LNCaP clone FGC (cell line): ENCODE measurements at places on chromosomes 7 and 10.

DNA sequence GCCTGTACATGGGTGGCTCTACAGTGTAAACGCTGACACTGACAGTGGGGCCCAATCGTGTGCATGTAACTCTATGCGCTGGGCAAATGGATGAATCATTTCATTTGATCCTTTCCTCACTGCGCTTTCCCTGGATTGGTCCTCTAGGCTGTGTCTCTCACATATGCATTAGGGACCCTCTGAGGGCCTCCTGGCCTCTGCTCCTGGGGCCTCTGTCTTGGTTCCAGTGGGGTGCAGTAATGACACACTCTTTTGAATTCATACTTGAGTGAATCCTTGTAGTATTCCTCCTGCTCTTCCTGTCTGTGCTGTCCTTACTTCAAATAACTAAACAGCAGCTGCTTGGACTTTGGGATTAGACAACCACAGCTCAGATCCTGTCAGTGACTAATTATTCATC is 176.5 kb upstream of the ADO start:
- DNase-seq, result no peak

- no peak for DNase-seq
Observed at GRCh38 chr10:12502526-12503274, 153.4 kb downstream of the CAMK1D start.

DNA sequence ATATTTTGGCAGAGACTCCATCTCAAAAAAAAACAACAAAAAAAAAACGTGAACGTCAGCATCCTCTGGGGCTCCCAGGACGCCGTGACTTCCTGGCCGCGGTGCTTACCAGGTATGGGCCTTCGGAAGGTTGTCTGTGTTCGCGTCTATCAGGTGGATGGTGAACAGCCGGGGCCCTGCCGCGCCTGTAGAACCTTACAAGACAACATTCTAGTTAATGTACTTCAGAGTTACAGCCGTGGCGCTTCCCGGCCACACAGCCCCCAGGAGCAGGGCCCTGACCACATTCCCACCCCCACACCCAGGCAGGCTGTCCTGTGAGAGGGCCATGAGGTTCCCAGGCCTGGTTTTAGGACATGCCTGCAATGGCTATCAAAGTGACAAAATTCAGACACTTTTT is 111.0 kb downstream of the SMURF1 start:
- no peak for DNase-seq

DNA sequence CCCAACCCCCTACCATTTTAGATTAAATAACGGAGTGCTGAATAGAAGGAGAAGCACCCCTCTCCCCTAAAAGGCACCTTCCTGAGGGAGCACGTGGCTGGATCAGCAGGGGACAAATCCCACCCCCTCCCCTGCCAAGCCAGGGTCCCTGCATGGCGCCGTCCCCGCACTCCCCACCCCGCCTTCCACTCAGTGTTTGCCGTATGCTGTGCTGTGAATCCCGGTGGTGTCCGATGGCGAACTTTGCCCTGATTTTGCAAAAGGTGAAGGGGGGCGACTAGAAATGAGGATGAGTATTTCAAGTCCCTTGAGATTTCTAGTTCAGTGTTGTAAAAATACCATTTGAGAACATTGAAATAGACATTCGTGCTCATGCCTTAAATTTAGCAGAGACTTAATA is 83.5 kb upstream of the SH2B2 start:
- no peak for DNase-seq

DNA sequence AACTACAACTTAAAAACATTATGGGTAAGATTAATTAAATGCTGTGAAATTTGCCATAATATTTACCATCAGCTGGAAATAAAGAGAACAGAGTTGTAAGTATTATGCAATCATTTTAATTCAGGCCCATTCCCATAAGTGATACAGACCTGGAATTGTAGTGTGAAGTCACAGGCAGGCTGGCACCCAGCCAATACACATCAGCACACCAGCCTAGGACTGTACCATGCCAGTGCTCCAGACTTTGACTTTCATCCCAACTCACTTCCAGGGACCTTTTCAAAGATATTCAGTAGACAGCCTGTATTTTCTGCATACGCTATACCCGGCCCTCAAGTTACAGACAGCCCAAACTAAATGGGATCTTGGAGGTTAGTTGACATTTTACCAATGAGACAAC is 143.3 kb downstream of the TES start:
- DNase-seq, result no peak

GRCh38 chr10:50275650-50276235 is 24.4 kb upstream of the ASAH2 start:
- no peak for DNase-seq

- DNase-seq, result no peak
Observed at GRCh38 chr7:91140982-91141381, 123.3 kb upstream of the FZD1 start.

GRCh38 chr7:144672869-144673268 is 163.0 kb downstream of the TPK1 start:
- DNase-seq, result no peak

DNA sequence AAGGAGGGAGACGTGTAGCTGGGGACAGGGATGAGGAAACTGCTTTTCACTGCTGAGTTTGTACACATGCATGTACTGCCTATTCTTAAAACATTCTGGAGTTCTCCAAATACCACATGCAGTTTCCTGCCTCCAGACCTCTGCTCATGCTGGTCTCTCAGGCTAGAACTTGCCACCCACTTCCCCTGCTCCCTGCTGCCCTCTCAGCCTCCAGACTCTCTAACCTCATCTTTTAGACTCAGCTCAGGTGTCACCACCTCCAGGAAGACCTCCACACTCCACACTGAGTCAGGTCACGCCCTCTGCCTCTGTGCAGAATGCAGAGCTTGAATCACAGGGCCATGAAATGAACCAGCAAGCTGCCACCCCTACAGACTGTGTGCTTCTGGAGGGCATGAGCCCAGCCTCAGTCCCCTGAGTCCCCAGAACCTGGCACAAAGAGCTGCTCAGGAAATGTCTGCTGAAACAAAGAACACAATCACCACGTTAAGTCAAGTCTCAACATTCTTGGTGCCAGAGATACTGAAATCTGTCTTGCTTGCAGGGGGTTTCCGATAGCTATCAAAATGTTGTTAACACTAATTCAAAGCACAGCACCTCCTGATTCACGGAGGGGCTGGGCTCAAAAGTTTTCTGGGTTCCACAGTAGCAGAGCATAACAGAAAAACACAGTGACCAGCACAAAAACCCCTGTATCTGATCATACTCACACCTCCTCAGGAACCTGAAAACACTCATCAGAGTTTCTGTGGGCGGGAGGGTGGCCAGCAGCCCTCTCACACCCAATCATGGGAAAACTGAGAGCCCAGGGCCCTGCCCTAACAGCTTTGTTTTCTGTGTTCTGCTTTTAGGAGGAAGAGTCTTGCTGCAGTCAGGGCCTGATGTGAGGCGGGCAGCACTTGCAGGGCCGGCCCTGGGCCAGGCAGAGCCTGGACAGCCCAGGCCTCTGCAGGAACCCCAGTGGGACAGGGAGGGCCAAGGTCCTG is 21.1 kb downstream of the FAM53B start:
- DNase-seq, result no peak

DNA sequence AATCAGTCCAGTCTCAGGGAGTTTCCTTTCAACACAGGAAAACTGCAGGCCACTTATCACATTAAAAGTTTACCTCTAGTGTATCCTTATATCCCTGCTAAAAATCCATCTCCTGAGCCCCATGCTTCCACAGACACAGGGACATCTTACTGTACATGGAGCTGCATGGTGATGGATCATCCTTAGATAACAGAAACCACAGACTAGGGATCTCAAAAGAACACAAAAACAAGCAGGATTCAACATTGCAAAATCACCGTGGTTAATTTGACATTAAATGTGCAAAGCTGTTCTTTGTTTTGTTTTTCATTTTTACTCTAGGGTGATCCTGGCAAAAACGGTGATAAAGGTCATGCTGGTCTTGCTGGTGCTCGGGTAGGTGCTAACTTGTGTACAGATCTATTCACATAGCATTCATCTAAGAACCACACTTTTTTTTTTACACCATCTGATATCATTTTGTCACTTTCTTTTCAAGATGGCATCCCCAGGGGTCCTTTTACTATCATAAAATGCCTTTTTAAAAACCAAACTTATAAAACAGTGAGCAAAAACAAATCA is 18.1 kb downstream of the COL1A2 start:
- DNase-seq, result no peak

DNA sequence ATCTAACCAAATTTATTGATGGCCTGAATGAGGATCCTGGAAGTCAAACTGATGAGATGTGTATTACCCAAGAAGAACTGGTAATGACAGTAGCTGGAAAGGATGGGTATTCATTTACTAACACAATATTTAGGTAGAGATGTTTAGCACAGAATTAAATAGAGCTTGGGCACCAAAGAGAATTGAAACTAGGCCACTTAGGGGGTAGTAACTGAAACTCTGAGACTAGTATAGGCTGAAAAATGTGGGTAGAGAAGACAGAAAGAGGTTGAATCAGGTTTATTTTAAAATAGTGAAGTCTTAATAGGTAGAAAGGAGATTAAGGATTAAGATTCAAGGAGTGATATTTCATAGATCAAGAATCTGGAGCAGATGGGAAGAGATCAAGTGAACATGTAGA is 155.8 kb downstream of the MLLT10 start:
- DNase-seq, result no peak

GRCh38 chr10:132872658-132873057 is 69.7 kb downstream of the CFAP46 start:
- DNase-seq, result no peak

DNA sequence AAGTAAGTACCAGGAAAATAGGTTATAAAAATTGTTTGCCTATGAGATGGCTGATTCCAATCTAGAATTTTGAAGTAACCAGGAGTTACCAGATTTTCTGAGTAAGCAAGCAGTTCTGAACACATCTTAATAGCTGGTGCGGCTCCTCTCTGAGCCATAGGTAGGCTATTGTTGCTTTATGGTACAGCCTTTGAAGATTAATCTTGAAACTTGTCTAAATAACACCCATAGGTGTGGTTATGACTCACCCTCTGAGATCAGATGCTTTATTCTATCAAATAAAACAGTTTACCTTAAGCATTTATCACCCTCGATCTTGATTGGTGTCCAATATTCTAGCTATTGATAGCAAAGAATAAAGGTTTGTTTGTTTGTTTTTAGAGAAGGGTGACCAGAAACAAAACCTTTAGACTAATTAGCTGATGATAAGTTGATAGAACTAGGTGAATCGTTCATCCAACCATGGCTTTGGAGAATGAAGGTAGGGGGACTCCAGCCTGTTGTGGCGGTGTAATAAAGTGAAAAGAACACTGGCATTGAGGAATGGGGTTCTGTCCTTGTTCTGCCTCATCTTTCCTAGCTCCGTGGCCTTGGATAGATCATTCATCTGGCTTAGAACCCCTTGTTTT is 72.2 kb downstream of the VTI1A start:
- DNase-seq, result no peak

DNA sequence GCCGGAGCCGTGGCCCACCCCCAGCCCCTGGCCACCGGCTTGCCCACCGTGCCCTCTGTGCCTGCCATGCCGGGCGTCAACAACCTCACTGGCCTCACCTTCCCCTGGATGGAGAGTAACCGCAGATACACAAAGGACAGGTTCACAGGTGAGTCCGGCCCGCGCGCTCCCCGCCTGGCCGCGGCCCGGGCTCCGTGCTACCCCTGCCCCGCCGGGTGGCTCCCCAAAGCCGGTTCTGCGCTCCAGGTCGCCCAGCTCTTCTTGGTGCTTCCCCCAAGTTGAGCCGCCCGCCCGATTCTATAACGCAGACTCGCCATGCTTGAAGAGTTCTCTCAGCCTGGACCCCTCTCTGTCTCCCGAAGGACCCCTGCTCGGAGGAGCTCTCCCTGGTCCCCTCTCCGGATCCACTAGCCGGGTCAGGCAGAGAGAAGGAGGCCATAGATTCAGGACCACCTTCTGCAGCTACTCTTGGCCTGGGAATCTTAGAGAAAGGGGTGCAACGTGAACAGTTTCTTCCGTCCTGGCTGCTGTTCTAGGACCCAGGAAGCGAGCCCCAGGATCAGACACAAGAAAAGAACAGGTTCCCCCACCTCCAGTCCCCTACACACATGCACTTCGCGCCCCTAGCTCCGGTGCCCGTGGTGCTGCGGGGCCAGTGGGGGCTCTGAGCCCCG is 999 bp downstream of the TLX1 start:
- no peak for DNase-seq
